C1 segment of cervical spinal cord (tissue), 14 donors: ENCODE measurements at places on chromosomes 13 and 19.

GRCh38 chr13:113604186-113604585 is 19.6 kb downstream of the TFDP1 start:
- no peak for DNase-seq

DNA sequence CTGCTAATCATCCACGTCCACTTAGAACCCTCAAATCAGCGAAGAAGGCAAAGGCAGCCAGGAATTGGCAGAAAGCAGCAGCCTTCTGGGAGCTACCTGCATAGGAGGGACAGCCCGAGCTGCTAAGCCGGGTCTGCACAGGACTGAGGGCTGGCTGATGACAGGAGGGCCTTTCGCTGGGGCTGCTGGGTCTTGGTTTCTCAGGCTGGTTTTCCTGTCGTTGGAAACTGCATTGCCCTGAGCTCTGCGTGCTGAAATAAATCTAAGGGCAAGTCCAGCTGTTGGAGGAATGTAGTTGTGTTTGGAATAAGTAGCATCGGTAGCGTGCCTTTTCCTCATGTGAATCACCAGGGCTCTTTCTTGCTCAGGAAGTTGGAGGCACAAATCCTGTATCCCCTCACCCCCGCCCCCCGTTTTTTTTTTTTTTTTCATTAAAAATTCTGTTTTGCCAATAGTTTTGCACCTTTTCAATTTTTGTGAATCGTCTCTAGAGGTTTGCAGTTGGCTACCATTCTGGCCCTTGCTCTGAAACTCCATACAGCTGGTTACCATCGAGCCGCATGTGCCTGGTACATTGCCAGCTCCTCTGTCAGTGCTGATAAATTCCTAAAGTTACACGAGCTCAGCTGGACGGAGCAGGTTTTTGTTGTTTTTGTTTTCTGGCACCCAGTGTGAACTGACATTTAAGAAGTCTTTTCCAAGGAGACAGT is 193.9 kb upstream of the RNF113B start:
- no peak for DNase-seq

DNA sequence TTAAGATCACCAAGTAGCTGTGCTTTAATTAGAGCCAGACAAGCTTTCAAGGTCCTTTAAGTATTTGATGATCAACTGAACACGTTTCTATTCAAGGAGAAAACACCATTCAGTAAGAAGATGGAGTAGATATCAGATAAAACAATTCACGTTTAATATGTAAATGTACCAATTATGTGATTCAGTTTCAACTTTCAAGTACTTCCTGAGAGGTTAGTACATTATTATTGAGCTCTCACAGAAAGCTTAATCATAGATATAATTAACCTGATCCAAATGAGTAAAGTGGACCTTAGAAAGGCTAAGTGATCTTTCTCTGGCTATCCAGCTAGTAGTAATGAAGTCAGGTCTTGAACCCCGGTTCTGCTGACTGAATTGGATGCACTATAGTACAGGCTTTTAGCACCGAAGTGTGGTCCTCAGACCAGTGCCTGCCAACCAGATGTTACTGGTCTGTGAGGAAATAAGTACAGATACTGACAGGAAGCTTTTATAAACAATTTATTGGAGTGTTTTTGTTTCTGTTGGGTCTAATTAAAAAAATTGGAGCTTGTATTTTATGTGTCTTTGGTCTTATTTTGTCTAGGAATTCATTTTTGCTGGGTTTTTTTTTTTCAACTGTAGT is 10.2 kb downstream of the CLN5 start:
- DNase-seq: no peak

GRCh38 chr19:53068834-53069233 is 24.3 kb downstream of the ERVV-2 start:
- DNase-seq: no peak

- no peak for DNase-seq
These were observed 569 bp upstream of the MCF2L start for GRCh38 chr13:112968380-112968909.

GRCh38 chr19:42254850-42255765 is at the start of gene ERF:
TSS of gene ERF (minus strand) at chr19:42255128. CDS start at chr19:42254999, 129 bp downstream.
- peak; percentile 95 for DNase-seq

GRCh38 chr13:43274881-43275280 is 251.5 kb downstream of the DNAJC15 start:
- DNase-seq: no peak

DNA sequence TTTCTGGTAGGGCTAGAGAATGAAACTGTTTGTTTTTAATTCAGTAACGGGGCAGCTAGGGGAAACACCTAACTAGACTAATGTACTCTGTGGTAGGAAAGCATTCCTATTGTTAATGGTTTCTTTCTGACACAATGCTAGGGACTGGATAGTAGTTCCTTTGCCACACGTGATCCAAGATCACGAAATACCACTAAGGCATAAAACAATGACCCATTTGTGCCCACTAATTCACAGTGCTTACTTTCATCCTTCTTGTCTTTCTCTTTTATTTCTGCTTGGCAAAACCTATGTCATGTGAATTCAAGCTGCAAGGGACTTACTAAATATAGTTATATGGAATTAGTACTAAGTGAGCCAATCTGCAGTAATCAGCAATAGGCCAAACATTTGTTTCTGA is 834.1 kb upstream of the SLITRK6 start:
- DNase-seq: no peak

- no peak for DNase-seq
These were observed 102.6 kb downstream of the DOCK9 start for GRCh38 chr13:98875146-98875729.

- DNase-seq: no peak
These were observed 44.0 kb downstream of the DPF1 start for GRCh38 chr19:38180071-38180470.

DNA sequence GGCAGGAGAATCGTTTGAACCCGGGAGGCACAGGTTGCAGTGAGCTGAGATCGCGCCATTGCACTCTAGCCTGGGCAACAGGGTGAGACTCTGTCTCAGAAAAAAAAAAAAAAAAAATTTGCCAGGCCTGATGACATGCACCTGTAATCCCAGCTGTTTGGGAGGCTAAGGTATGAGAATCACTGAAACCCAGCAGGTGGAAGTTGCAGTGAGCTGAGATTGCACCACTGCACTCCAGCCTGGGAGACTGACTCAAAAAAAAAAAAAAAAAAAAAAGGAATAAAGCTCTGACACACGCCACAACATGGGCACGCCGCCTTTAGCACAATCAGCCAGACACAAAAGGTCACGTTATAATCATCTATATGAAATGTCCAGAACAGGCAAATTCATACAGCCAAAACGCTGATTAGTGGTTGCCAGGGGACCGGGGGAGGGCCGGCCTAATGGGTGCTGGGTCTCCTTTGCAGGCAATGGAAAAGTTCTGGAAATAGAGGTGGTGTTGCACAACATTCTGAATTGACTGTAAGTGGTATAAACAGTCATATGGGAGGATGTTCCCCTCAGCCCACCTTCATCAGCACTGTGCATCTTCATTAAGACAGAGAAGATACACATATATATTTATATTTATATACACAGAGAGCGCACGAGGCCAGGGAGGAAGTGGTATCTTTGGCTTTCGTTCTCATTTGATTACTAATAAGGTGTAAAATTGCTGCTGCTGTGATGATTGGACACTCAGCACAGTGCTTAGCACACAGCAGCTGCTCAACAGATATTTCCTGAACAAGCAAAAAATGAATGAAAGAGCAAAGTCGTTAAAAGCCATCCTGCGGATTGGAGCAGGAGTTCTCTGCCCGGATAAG is 3.8 kb downstream of the HSPBP1 start:
- no peak for DNase-seq

- no peak for DNase-seq
These were observed 23.3 kb downstream of the LYPD4 start for GRCh38 chr19:41821003-41821735.

GRCh38 chr19:27858981-27859581 is 1353.9 kb downstream of the UQCRFS1 start:
- DNase-seq: no peak

DNA sequence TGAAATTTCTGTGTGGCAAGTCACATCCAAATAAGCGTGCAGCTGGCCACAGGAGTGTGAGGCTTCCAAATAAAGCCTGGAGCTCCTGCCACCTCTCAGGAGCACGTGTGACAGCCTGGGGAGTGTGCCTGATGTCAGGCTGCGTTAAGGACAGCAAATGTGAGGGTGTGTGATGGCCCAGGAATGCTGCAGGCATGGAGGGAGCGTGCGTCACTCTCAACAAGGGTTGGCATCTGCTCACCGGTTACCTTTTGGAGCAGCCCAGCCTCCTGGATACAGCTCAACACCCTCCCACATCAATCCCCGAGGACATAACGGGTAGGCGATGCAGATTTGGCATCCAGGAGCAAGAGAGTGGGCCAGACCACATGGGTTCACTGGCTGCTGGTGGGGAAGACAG is 19.0 kb downstream of the NUMBL start:
- no peak for DNase-seq

GRCh38 chr19:56117376-56117884 is 3.7 kb downstream of the ZNF787 start:
- DNase-seq: no peak

DNA sequence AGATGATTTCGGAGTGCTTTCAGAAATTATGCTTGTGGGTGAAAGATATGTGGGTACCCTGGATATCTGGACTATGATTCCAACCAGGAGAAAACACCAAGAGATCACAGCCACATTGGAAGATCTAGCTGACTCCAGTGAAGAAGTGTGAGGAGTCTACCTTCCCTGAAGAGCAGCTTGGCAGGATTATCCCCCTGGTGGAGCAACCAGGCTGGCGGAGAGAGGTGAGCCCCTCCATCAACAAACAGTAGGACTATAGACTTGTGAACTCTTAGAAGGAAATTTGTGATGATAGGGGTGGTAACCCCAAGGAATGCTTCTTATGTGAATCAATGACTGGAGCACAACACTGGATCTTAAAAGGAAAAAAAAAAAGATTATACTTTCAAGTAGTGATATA is 47.8 kb upstream of the DIAPH3 start:
- no peak for DNase-seq

DNA sequence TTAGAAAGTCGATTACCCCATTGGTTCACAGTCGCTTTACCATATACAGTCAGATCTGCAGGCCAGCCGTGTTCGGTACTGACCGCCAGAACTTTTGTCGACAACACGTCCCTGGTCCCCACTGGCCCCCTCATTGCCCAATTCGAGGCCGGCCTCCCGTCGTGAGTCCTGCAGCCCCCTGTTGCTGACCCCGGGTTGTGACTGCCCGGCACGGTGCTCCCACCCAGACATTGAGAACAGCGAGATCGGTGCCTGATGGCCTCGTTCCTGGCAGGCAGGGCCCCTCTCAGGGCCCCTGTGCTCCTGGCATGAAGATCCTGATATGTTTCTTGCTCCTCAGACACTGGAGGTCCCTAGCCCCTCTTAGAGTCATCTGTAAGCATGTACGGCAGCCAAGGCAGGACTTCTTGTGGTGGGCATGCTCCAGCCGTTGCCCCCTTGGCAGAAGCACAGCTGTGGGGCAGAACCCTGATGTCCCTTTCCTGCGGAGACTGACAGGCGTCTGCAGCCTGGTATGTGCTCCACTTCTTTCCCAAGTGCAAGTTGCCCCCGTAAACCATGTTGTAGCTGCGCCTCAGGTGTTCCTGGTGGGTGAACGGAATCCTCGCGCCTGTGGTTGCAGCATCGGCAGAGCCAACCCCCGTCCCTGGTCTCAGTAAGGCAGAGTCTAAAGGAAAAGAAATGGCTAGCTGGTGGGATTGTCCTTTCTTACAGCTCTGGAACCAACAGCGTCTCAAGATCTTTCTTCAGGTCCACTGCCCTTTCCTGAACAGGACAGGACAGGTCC is 123.2 kb upstream of the SPACA7 start:
- no peak for DNase-seq
